ENCODE measurements at places on chromosomes 2 and 18.

DNA sequence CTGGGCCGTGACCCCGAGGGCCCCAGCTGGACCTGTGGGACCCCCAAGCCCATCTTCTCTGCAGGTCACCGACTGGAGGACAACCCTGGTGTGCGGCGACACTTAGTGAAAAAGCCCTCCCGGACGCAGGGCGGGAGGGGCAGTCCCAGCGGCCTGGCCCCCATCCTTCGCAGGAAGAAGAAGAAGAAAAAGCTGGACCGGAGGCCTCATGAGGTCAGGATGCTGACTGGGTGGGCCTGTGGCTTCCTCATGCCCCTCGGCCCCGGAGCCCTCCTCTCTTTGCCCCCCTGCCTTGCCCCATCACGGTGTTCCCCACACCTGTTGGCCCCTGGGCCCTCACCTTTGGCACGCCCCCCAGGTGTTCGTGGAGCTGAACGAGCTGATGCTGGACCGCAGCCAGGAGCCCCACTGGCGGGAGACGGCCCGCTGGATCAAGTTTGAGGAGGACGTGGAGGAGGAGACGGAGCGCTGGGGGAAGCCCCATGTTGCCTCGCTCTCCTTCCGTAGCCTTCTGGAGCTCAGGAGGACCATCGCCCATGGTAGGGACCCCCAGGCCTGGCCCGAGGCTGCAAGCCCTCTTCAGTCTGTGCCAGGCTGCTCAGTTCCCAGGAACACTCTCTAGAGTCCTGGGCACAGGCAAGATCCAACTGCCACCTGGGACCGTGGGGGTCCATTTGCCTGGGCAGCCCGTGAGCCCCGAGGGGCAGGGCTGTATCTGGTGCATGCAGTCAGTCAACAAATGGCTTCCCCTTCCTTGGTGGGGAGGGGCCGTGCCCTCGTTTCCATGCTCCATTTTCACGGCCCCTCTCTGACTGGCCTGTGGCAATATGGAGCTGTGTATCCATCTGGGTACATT, 4.7 kb downstream of the SLC4A3 start:
- no peak overlapping the region for H3K27ac ChIP-seq
- H3K27me3 ChIP-seq = no peaks in the 10 kb centered on the region
- no peaks in the 10 kb centered on the region for H3K36me3 ChIP-seq
- DNase-seq = no peak
- H3K4me3 ChIP-seq = no peak overlapping the region

GRCh38 chr2:10535703-10536102, 87.6 kb upstream of the ODC1 start:
- H3K27ac ChIP-seq = no peak overlapping the region
- no peaks in the 10 kb centered on the region for H3K27me3 ChIP-seq
- no peak for DNase-seq

- H3K36me3 ChIP-seq = no peaks in the 10 kb centered on the region
- no peaks in the 10 kb centered on the region for H3K27me3 ChIP-seq
- H3K4me1 ChIP-seq = no peaks in the 10 kb centered on the region
- no peak overlapping the region for H3K27ac ChIP-seq
- H3K4me3 ChIP-seq = no peak overlapping the region
- DNase-seq = peak; percentile 65
Observed at GRCh38 chr2:21175895-21176646, 52.3 kb downstream of the TDRD15 start.

DNA sequence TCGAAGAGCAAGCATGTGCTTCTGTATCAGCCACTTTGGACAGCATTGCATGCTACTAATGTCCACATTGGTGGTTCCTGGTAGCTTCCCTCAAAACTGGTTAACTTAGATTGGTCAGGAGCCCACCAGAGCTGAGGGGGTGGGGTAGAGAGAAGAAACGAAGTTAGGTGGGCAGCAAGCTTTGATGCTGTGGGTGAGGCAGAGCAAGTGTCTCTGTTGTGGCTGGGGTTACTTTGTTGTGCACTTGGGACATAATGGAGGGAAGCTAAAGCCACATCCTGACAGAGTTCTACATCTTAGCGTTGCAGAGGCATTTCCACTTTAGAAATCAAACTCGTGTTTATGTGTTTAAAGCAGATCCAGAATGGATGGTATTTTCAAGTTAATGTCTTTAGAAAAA, 82.7 kb downstream of the FAM168B start:
- H3K4me3 ChIP-seq = no peak overlapping the region
- H3K27ac ChIP-seq = no peak overlapping the region
- H3K27me3 ChIP-seq = no peaks in the 10 kb centered on the region
- H3K4me1 ChIP-seq = no peaks in the 10 kb centered on the region

DNA sequence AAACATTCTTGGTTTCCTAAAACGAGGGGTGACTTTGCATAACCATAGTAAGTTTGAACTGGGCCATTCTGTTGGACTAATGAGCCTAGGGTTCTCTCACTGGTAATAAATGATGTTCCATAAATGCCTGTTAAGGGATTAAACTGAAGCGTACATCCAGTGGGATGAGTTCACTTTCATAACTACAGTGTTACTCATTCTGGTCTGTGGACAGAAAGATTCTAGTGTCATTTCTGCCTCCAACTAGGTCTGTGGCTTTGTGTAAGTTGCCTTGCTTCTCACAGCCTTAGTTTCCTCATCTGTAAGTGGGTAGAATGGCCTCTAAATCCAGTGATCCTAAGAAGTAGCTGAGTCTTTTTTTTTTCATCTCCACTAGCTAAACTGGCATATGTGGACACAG, 1860.6 kb upstream of the PIK3C3 start:
- H3K27ac ChIP-seq = no peak overlapping the region
- H3K4me1 ChIP-seq = no peaks in the 10 kb centered on the region
- H3K36me3 ChIP-seq = no peaks in the 10 kb centered on the region
- H3K4me3 ChIP-seq = no peak overlapping the region
- DNase-seq = no peak

- H3K27me3 ChIP-seq = no peaks in the 10 kb centered on the region
- no peak overlapping the region for H3K27ac ChIP-seq
- no peak overlapping the region for H3K4me3 ChIP-seq
- peaks cover 17% of the 10 kb centered on the region for H3K4me1 ChIP-seq
- no peak for DNase-seq
Observed at GRCh38 chr2:202091476-202091875, 18.4 kb downstream of the KIAA2012 start.

DNA sequence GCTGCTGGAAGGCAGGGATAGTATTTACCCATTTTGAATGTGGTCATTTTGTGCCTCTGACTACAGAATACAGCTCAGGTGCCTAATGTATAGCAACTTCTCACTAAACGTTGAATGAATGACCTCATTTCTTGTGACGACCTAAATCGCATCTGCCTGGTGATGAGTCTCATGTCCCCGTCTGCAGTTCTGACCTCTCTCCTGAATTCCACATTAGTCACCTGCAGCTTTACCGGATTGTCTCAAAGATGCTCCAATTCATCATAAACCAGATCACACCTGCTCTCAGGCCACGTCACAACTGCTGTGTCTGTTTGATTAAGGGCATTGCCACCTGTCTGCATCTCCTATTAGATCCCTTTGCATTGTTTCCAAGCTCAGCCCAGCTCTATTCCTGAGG, 133.6 kb upstream of the MYT1L start:
- H3K27me3 ChIP-seq = 0 out of 2 replicates have a peak, but pooled peaks cover 4% of the 10 kb centered on the region
- no peak for DNase-seq
- no peak overlapping the region for H3K27ac ChIP-seq
- no peak overlapping the region for H3K4me3 ChIP-seq
- H3K4me1 ChIP-seq = no peaks in the 10 kb centered on the region

- no peak overlapping the region for H3K4me3 ChIP-seq
- H3K27me3 ChIP-seq = no peaks in the 10 kb centered on the region
- no peaks in the 10 kb centered on the region for H3K4me1 ChIP-seq
- no peaks in the 10 kb centered on the region for H3K36me3 ChIP-seq
- DNase-seq = no peak
Observed at GRCh38 chr2:47293976-47294375, 109.0 kb upstream of the MSH2 start.

DNA sequence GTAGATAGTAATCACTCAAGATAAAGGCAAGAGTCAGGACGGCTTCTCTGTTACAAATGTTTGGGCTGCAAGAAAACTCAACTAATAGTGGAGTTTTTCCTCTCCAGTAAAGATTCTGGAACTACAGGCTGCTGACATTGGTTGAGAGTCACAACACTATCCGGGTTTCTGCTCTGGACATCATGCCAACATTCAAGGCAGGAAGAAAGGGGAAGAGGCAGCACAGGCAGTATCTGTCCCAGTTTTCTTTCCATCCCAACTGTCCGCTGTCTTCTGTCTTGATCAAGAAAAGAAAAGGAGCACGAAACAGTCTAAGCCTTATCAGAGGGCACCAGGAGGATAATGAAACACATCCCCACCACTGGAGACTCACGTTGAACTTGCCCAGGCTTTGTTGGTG, 132.1 kb downstream of the MAIP1 start:
- H3K27me3 ChIP-seq = no peaks in the 10 kb centered on the region
- no peak overlapping the region for H3K4me3 ChIP-seq

- DNase-seq = no peak
- peaks cover 33% of the 10 kb centered on the region for H3K36me3 ChIP-seq
- H3K27me3 ChIP-seq = no peaks in the 10 kb centered on the region
- no peak overlapping the region for H3K4me3 ChIP-seq
- no peak overlapping the region for H3K27ac ChIP-seq
- H3K4me1 ChIP-seq = peaks cover 9% of the 10 kb centered on the region
Observed at GRCh38 chr2:165888171-165888570, 65.4 kb downstream of the TTC21B start.

- no peaks in the 10 kb centered on the region for H3K27me3 ChIP-seq
- no peak for DNase-seq
- no peak overlapping the region for H3K27ac ChIP-seq
- H3K4me1 ChIP-seq = no peaks in the 10 kb centered on the region
- no peak overlapping the region for H3K4me3 ChIP-seq
Observed at GRCh38 chr2:98804265-98804650, 73.3 kb upstream of the MGAT4A start.

GRCh38 chr2:25085761-25086560, 44.1 kb downstream of the EFR3B start:
- H3K4me1 ChIP-seq = peaks cover 22% of the 10 kb centered on the region
- no peaks in the 10 kb centered on the region for H3K36me3 ChIP-seq
- H3K4me3 ChIP-seq = no peak overlapping the region
- H3K27ac ChIP-seq = no peak overlapping the region

DNA sequence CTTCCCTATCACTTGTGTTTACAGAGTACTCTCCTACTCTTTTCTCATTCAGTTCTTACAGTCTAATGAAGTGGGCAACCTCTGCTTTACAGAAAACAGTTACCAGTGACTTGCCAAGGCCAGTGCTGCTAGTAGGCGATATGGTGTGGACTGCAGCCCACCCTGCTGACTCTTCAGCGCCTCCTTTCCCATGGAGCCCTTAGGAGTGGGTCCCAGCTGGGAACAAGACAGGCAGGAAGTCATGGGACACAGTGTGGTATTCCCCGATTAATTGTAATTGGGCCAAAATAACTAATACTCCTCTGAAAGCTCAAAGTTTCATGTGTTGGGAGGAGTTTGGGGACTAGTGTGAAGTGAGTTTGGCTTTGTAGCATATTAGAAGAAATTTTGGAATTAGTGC, 120.1 kb upstream of the EML6 start:
- H3K36me3 ChIP-seq = no peaks in the 10 kb centered on the region
- DNase-seq = no peak
- peaks cover 3% of the 10 kb centered on the region for H3K4me1 ChIP-seq
- H3K27me3 ChIP-seq = no peaks in the 10 kb centered on the region
- no peak overlapping the region for H3K27ac ChIP-seq
- H3K4me3 ChIP-seq = no peak overlapping the region

DNA sequence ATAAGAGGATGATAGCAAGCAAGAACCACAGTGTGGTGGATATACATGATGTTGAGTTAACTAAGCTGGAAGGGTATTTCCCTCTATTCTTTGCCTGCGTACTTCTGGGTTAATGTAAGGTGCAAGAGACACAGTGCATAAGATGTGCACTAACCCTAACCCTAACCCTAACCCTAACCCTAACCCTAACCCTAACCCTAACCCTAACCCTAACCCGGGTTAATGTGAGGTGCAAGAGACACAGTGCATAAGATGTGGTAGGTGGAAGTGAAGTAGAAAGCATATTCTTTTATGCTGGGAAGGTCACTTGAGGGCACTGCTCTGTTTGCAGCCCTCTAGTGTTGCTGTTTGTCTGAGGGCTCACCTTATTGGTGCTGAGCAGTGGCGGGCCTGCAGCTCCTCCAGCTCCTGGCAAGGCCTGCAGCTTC, 181.5 kb upstream of the ITGA4 start:
- no peaks in the 10 kb centered on the region for H3K36me3 ChIP-seq
- DNase-seq = no peak
- H3K4me3 ChIP-seq = no peak overlapping the region
- H3K27ac ChIP-seq = no peak overlapping the region
- H3K4me1 ChIP-seq = peaks cover 3% of the 10 kb centered on the region
- H3K27me3 ChIP-seq = no peaks in the 10 kb centered on the region

DNA sequence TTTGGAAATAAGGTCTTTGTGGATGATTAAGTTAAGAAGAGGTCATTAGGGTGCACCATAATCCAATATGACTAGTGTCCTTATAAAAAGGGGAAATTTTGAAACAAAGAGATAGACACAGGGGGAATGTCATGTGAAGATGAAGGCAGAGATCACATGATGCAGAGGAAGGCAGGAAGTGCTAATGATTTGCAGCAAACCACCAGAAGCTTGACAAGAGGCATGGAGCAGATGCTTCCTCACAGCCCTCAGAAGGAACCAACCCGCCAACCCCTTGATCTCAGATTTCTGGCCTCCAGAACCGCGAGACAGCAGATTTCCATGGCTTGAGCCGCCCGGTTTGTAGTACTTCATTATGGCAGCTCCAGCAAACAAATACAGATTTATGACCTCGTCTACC, 17.4 kb upstream of the SMARCAL1 start:
- H3K27ac ChIP-seq = no peak overlapping the region
- no peaks in the 10 kb centered on the region for H3K27me3 ChIP-seq
- H3K4me1 ChIP-seq = no peaks in the 10 kb centered on the region
- DNase-seq = no peak
- no peak overlapping the region for H3K4me3 ChIP-seq
- no peaks in the 10 kb centered on the region for H3K36me3 ChIP-seq

DNA sequence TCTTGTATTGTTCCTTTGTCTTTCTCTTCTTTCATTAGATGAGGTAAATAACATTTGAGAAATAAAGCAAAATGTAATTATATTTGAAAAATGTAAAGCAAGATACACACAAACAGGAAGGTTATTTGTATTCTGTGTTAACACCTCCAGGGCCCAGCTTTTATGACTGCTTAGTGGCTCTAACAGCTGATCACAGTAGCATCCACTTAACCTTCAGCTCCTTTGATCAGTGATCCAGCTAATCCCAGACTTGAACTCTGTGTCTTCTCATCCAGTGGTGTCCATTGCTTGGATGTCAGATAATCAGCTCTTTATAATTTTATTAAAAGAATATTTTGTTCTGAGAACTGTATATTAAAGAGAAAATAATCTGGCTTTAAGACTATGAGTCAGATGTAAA, 44.5 kb downstream of the PSMD14 start:
- no peaks in the 10 kb centered on the region for H3K27me3 ChIP-seq
- H3K36me3 ChIP-seq = peaks cover 5% of the 10 kb centered on the region
- 0 out of 2 replicates have a peak, but pooled peaks cover 3% of the 10 kb centered on the region for H3K4me1 ChIP-seq

GRCh38 chr18:66271962-66272361, 331.9 kb downstream of the CDH19 start:
- peak; percentile 0 for DNase-seq
- H3K36me3 ChIP-seq = no peaks in the 10 kb centered on the region
- no peaks in the 10 kb centered on the region for H3K27me3 ChIP-seq
- no peak overlapping the region for H3K27ac ChIP-seq
- no peaks in the 10 kb centered on the region for H3K4me1 ChIP-seq
- no peak overlapping the region for H3K4me3 ChIP-seq

GRCh38 chr18:67117804-67118203, 398.7 kb downstream of the DSEL start:
- H3K4me3 ChIP-seq = no peak overlapping the region
- H3K27me3 ChIP-seq = no peaks in the 10 kb centered on the region
- no peak for DNase-seq
- H3K4me1 ChIP-seq = no peaks in the 10 kb centered on the region
- no peak overlapping the region for H3K27ac ChIP-seq
- no peaks in the 10 kb centered on the region for H3K36me3 ChIP-seq

Data from Karpas-422 (cell line).